ENCODE measurements at places on chromosomes 11 and 22. TPM values are rescaled to one million over a fixed set of nuclear protein-coding genes. Genes with fewer than 3 reads are reported as not detected.

GRCh38 chr11:41235668-41236067 is 223.8 kb downstream of the LRRC4C start:
- no peak for DNase-seq

Gene MFRP
- polyA plus RNA-seq, result 0.04 TPM

Gene DNAJB7
- polyA plus RNA-seq, result not detected

DNA sequence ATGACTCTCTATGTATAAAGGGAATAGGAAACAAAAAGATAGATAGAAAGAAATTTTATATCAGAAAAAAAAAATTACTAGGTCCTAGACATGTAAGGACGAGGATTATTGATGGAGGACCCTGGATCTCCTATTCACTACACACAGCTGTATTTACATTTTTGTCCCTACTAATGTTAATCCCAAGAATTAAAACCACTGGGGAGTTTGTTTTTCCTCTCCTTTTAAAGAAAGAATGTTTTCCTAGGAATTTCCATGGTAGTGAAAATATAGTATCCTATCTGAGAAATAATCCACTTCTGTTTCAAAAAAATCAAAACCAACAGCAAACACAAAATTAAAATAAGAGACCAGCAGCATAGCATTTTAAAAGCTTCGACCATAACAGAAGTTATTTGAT is 41.1 kb downstream of the PDGFD start:
- DNase-seq, result no peak

Gene MS4A1
- 0.08 TPM for polyA plus RNA-seq

- no peak for DNase-seq
Observed at GRCh38 chr11:46601129-46601528, 7.3 kb upstream of the AMBRA1 start.

Gene MOGAT2
- polyA plus RNA-seq, result 0.04 TPM

- peak; percentile 7 for DNase-seq
Observed at GRCh38 chr11:6608011-6608410, 4.0 kb downstream of the TAF10 start.

- DNase-seq, result no peak
Observed at GRCh38 chr11:8066911-8067455, 14.0 kb upstream of the TUB start.

Gene DRG1
- polyA plus RNA-seq, result 94.8 TPM

- no peak for DNase-seq
Observed at GRCh38 chr22:22327723-22328122, 83.1 kb downstream of the VPREB1 start.

- no peak for DNase-seq
Observed at GRCh38 chr11:72573855-72574445, 100.3 kb downstream of the PDE2A start.

DNA sequence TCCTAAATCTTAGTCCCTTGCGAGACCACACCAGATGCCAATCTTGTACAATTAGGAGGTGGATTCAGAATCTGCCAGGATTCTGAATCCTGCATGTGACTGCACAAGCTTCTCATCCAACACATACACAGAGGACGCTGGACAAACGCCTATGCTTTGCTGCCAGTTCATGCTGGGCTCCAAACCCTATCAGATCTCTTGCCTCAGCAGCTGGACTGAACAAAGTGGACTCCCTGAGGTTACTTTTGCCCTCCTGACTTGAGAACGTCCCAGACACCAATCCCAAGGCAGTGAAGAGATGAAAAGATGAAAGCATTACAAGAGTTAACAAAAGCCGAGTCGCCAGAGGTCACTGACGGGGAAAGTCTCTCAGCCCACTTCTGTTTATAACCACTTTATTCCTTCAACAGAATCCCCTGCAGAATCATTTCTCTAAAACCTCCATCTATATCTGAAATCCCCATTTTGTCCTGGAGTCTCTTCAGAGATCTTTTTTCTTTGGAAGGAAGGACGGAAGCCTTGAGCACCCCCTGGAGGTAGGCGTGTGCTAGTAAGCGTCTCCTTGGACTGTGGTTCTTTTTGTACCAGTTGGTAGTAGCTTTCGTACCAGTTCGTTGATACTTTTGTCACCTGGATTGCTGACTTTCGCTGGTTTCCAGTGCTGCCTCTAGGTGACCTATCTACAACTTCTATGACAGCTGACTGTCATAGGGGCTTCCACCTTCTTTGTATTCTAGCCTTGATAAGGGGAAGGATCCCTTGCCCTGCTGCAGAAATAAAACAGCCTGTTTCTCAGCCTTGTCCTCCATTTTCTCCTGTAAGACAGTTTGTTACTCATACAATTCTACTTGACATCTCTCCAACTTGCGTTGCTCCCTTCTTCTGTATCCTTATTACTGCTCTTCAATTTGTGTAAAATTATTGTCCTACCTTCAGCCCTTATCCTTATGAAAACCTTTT is 26.1 kb upstream of the EED start:
- DNase-seq, result peak; percentile 64

- DNase-seq, result no peak
Observed at GRCh38 chr22:42786606-42787356, 66.1 kb upstream of the A4GALT start.

- no peak for DNase-seq
Observed at GRCh38 chr11:117300283-117300663, 9.1 kb downstream of the BACE1-AS start.

DNA sequence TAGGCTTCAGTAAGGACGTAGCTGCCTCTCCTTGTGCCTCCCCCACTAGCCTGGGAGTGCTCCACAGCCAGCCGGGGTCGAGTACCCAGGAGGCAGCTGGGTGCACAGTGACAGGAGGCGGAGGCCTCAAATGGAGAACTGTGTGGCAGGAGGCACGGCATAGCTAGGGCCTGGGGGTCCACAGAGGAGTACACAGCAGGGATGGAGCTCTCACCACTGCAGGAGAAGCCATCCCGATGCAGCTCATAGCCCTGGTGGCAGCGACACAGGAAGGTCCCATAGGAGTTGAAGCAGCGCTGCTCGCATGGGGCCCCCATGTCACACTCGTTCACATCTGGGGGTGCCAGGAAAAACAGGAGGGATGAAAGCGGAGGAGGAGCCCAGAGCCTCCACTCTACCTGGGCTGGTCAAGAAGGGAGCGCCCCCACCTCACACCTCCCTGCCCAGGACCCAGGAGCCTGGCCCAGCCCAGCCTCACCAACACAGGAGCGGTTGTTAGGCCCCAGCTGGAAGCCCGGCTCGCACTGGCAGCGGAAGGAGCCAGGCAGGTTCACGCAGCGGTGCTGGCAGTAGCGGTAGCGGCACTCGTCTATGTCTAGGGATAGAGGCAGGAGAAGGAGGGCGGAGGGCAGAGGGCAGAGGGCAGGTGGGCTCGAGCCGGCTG is 2.8 kb downstream of the EFEMP2 start:
- peak; percentile 49 for DNase-seq

GRCh38 chr22:44136786-44137185 is 43.9 kb upstream of the PARVG start:
- DNase-seq, result no peak

DNA sequence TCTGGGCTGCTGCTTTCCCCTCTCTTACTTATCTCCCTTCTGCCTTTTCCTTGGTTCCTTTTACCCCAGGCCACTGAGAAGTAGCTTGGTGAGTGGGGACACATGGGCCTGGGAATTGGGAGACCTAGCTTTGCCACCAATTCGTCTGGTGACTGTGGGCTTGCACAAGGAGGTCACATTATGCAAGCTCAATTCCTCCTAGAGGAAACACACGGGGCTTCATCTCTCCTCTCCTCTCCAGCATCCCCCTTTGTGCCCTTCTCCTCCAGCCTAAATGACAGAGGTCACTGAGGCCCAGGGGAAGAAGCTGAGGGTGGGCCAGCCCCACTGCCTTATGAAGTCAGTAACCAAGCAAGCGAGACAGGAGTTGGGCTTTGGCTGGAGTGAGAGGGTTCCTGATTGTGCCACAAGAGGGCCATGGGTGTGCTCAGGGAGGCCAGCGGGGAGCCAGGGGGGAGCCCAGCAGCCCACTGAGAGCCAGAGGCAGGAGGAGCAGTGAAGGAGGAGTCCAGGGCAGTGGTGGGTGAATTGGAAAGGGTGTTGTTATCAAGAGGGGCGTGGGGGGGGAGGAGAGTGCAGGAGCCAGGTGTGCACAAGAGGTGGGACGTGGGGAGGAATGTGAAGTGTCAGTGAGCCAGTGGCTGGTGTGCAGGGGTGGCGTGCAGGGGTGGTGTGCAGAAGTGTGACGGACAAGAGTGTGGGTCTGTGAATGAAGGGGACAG is 2.0 kb downstream of the CLCF1 start:
- no peak for DNase-seq

Gene PGA5
- polyA plus RNA-seq, result 0.27 TPM

DNA sequence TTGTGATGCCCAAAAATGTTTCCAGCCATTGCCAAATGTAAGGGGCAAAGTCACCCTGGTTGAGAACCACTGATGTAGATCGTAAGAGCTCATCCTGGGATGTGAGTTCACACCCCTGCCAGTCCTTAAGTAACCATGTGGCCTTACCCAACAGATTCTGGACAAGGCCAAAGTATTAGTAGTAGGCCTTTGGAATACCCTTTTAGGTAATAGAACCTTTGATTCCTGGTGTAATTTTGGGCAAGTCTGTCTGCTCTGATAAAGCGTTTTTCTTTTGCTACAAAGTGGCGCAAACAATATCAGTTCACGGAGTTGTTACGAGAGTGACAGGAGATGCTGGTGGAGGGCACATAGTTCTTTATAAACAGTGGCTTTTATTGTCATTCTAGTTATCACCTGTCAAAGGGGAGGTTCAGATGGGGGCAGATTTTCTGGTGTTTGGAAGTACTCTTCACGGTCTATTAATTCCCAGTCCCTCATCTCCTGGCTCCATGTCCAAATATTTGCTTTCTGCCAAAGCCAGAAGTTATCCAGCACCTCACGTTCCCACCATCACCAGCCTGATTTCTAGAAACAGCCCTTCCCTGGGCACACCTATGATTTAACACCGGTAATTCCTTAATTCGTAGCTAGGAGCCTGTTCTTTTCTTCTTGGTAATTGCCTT is 73.8 kb upstream of the CRYBB3 start:
- no peak for DNase-seq

DNA sequence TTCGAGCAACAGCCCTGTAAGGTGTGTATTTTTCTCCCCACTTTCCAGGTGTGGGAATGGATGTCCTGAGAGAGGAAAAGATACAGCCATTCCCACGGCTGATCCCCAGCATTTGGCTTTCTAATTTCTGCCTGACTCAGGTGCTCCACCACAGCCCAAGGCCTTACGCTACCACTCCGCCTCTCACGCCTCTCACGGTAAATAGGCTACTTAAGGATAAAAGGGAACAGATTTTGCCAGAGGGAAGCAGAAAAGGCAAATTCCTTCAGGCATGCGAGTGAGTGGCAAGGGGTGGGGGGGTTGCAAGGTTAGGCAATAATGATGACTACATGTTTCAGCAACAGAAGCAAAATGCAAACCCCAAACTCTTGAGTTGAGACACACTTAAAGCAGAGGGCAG is 9.2 kb downstream of the PVALB start:
- DNase-seq, result no peak

DNA sequence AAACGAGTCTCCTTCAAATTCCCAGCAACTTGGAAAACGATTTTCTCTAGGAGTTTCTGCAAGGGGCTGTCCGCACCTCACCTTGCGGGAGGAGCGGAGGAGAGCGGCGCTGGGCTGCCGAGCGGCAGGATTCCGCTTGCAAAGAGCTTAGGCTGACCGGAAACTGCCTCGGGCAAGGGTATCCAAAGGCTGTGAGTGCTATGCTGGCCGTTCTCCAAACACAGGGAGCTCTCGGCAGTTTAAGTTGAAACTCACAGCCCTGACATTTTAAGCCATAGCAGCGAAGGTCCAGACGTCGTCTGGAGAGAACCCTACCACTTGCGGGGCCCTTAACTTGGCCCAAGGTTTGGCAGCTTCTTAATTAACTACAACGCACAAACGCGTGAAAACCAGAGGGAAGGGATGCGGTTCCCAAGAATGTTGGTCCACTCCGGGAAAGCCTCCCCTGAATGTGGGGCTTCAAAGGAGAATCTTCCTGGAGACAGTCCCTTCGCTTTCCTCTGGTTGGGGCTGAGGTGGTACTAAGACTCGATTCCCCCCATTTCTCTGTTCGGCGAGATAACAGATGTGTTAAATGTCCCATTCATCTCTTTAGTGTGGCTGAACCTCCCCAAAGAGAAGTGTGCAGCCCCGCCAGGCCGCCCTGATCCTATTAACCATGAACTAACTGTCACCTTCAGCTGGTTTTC is 1.1 kb upstream of the DBX1 start:
- DNase-seq, result no peak

DNA sequence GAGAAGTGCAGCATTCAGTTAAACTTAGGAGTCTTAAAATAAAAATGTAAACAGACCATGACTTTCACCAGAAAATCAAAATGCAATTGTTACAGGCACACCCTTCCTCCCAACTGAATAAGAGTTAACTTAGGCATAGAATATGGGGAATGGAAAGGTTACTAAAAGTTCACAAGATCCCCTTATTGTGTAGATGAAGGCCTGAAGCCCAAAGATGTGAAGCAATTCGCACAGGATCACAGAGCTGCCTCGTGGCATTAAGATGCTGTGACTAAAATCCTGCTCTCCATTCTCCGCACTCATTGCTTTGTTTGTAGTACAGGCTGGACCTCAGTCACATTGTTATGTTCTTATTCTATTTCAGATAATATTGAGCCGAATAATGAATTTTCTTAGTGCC is 4.0 kb downstream of the MS4A5 start:
- no peak for DNase-seq

Gene FOLR3
- not detected for polyA plus RNA-seq

Gene APOA1
- polyA plus RNA-seq, result 422 TPM

Gene APOL3
- polyA plus RNA-seq, result 24.6 TPM

Gene TMEM45B
- polyA plus RNA-seq, result 0.04 TPM

Gene AGBL2
- polyA plus RNA-seq, result 0.19 TPM
